Kidney capillary endothelial cell (primary cell): ENCODE measurements at places on chromosomes 5 and 9.
A peak's percentile ranks its signal among the peaks of the same experiment; 100 is the strongest.

- peak; percentile 36 for DNase-seq
Measured at GRCh38 chr5:73265641-73266040, 92.6 kb downstream of the TMEM174 start.

DNA sequence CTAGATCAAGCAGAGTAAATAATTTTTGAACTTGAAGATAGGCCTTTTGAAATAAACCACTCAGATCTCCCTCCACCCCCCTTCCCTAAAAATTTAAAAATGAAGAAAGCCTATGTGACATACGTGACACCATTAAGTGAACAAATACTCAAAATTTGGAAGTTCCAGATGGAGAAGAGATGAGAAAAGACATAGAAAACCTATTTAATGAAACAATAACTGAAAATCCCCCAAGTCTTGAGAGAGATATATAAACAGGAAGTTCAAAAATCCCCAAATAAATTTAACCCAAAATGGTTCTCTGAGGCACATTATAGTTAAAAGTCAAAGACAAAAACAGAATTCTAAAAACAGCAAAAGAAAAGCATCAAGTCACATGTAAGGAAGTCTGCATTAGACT lies 428.6 kb downstream of the PSAT1 start:
- no peak for DNase-seq

GRCh38 chr5:1502046-1502736 lies 21.6 kb downstream of the LPCAT1 start:
- no peak for DNase-seq

GRCh38 chr5:72018143-72018803 lies 89.0 kb upstream of the MAP1B start:
- DNase-seq: peak; percentile 22

DNA sequence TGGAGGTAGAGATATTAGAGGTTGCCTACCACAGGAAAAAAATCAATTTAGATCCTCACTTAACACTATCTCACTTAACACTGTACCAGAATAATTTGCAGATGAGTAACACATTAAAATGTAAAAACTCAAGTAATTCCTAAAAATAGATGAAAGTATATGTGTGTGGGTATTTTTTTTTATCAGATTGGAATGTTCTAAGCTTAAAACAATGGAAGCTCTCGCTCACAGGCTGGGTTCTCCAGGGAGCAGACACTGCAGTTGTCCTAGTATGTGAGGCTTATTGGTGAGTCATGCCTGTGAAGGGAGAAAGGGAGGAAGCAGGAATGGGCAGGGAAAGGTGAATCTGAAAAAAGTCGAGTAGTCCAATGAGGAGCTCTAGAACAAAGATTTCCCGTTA lies 181.3 kb upstream of the ZNF608 start:
- peak; percentile 21 for DNase-seq

GRCh38 chr9:103152473-103152872 lies 157.3 kb downstream of the CYLC2 start:
- DNase-seq: no peak
